ENCODE measurements at places on chromosomes 16 and 17.

DNA sequence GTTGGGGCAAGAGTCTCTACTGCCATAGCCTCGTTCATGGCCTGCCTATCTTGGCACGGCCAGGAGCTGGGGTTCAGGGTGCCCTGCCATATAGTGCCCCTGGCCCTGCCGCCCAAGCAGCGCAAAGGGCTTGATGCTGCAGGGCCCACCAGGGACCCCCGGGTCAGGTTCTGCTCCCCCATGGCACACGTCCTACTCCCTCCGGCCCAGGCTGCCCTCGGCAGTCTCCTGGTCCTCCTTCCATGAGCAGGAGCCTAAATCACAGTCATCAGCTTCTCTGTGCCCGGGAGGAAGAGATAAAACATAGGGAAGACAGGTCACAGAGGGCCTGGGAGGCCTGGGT, 55.9 kb upstream of the MTSS2 start:
- DNase-seq = no peak

DNA sequence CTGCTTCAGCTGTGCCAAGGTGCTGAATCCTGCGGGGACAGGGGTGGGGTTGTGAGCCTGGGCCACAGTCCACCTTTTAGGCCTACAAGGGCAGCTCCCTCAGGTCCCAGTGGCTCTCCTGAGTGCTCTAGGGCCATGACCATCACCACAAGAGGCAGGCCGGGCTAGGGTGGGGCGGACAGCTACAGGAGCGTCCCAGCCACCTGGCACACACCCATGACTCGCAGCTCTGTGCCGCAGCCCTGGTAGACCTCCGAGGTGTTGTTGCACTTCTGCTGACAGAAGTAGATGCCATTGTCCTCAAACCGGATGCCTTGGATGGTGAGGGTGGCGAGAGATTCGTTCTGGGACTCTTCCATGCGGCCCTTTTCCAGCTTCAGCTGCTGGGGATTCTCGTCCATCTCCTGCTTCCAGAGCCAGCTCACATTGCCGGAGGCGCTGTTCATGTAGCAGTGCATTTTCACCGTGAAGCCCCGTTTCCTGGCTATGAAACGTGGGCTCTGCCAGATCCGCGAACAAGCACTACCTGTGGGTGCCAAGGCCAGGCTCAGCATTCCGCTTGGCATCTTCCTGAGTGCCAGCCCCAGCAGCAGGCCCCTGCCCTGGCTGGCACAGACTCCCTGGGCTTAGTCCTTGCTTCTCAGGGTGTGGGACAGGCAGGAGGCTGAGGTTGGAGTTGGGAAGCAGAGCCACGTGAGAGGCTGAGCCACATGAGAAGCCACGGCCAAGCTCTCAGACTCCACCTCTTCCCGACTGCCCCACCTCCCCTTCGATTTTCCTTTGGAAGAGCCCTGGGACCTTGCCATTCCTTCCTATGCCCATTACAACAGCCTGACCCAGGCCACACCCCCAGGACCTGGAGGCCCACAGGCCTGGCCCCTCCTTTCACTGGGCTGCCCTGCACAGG, 2.0 kb downstream of the CD79B start:
- DNase-seq = no peak

DNA sequence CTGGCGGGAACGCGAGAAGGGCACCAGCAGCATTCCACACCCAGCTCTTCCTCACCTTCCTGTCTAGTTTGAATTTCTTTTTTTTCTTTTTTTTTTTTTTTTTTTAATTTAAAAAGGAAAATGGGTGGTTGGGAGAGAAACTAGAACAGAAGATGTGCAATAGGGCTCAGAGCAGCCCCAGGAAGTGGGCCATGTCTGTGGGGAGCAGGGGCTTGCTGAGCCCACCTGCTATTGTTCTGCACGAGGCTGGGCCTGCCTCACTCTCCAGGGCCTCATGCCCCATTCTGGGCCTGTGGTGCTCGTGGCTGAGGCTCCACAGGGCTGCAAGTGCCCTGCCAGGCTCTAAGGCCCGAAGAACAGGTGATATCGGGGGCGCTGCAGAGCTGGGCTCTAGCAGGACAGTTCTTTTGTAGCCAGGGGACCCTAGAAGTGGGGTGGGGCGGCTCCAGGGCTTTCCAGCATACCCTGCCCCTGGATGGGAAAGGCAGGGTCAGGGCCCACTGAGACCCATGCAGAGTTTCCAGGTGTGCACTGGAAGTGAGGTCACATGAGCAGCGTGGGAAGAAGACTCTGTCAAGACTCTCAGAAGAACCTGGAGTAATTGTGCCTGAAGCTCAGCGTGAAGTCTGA, 12.4 kb downstream of the MRPL27 start:
- DNase-seq = no peak

- no peak for DNase-seq
Observed at GRCh38 chr16:11327277-11328171, 17.7 kb upstream of the RMI2 start.

GRCh38 chr17:38890410-38890746, 20.5 kb downstream of the LASP1 start:
- no peak for DNase-seq
